T-helper 1 cell (primary cell): ENCODE measurements at places on chromosomes 7 and 10.

DNA sequence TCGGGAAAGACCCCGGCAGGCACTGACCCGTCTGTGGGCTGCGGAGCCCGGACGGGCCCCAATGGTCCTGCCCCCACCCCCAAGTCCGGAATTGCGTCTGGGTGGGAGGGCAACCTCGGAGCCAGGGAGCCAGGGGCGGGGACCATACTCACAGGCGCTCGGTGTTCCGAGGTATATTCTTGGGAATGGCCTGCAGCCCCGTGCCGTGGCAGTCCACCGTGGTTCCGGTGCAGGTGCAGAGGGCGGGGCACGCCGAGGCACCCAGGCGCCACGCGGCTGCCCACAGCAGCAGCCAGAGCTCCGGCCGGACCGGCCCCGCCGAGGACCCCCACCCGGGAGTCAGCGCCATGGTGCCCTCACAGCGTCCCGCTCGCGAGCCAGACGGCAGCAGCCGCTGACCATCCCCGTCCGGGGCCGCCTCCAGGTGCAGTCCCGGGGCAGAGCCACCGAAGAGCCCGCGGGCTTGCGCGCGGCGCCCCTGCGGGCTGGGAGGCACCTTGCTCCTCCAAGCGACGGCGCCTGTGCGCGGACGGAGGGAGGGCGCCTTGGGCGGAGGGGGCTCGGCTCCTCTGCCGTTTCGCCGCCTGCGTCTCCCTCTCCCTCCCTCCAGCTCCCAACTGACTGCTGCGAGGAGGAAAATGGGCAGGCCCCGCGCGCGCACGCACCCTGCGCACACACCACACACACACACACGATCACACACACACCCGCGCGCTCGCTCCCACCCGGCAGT is at the start of gene SLIT1:
SLIT1 (minus strand) TSS at position 634 of the 733 bp plus-strand sequence; CDS start at position 349, 285 bp downstream.
- no peak for DNase-seq

GRCh38 chr10:98832196-98832595 is 385.5 kb upstream of the HPS1 start:
- no peak for DNase-seq

DNA sequence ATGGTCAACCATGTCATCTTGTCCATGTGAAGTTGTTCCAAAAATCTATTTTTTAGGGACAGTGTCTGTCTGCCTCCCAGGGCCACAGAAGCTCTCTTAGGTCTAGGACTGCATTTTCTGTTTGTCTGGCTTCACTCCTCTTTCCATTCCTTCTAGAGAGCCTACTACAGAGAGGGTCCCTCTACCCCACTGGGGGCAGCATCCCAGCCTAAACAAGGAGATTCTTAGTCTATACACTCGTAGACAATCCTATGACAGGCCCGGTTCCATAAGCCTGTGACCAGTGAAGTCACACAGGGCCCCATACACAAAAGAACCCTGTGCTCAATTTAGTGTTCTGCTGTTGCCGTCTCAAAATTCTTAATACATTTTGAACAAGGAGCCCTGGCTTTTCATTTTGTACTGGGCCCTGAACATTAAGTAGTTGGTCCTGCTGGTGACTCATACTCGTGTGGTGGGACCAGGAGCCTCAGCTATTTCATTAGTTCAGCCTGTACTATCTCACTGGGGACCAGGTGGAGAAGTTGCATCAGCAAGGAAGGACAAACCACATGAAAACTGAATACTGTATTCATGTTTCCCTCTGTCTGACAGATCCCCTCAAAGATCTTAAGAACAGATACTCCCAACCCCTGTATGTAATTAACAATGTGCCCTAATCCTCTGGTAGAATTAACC is 23.5 kb upstream of the FAM180A start:
- DNase-seq = no peak

GRCh38 chr10:132753596-132753995 is 32.4 kb downstream of the NKX6-2 start:
- no peak for DNase-seq

DNA sequence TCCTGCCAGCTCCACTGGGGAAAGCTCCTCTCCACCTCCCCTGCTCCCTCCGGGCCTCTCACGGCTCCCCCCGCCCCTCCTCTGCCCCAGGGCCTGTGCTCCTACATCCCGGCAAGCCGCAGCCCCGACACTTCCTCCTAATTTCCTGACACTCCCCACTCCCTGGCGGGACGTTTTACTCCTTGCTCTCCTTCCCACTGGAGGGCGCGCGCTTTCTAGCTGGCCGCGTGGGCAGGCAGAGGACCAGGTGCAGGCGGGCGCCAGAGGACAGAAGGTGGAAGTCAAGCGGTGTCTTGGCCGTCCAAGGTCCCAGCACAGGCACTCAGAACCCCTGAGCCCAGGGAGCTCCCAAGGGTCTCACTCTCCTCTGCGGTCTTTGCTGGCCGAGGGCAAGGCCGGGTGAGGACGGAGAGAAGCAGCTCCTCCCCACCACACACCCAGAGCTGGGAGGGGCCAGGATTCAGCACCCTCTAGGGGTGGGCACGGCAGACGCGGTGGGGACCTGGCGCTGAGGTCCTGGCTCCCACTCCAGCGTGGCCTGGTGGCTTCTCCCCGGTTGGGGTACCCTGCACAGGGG is 19.1 kb downstream of the ADAM8 start:
- DNase-seq = no peak

- DNase-seq = no peak
Observed at GRCh38 chr10:76440426-76440825, 1009.0 kb downstream of the LRMDA start.

DNA sequence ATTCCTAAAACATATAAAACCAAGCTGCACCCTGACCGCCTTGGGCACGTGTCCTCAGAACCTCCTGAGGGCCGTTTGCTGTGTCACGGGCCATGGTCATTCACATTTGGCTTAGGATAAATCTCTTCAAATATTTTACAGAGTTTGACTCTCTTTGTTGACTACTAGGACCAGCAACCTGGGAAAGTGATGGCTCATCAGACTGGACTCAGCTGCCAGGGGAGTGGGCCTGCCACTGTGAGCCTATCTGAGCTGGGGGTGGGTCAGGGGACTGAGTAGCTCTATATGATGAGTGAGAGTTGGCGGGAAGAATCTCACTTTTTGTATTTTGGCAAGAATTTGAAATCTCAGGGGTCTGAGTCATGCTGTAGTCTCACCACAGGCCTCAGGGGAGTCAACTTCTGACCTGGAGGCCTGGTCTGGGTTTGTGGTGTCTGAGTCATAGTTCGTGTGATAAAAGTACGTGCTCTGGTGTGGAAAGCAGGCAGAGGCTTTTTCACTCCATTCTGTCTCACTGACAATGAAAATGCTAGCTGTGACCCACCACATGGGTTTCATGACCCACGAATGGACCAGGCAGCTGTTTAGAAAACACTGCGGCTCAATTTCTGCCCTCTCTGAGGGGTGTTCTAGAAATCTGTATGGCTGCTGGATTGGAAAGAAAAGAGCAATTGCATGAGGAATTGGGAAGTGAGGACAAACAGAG is 4.2 kb upstream of the UPP1 start:
- peak; percentile 46 for DNase-seq

- DNase-seq = no peak
Observed at GRCh38 chr7:98990356-98990755, 112.0 kb downstream of the TRRAP start.

DNA sequence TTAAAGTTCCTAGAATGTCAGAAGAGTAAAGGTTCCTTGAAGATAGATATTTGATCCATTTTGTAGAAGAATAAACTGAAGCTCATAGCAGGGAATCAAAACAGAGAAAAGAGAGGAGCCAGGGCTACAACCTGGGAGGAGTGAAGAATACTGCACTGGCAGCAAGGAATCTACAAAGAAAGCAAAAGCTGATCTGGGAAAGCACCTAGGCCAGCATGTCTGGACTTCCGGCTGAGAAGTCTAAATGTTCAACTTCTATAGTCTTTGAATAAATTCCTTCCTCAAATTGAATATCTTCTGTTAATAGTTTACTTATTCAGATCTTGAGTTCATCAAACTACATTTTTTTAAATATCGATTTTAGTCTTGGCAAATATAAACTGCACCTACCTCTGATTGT is 78.2 kb downstream of the VPS41 start:
- DNase-seq = no peak

GRCh38 chr10:100731407-100732240 is 13.8 kb upstream of the PAX2 start:
- no peak for DNase-seq

DNA sequence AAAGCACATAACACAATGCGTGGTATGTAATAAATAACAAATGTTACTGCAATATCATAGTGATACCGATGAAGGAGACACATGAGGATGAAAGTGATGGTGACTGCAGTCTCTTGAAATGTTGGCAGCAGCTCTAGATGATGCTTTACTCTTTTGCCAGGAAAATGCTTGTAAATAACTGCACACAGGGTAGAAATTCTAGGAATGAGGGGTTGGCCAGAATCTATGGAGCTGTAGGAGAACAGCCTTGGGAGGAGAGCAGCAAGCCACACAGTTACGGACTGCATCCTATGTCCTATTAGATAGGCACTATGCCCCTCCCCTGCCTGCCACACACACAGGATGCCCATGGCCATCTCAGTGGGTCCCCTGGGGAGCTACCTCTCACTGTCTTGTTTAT is 97.6 kb upstream of the GSDME start:
- no peak for DNase-seq

GRCh38 chr10:27504808-27505460 is 830 bp downstream of the RAB18 start:
- DNase-seq = no peak

DNA sequence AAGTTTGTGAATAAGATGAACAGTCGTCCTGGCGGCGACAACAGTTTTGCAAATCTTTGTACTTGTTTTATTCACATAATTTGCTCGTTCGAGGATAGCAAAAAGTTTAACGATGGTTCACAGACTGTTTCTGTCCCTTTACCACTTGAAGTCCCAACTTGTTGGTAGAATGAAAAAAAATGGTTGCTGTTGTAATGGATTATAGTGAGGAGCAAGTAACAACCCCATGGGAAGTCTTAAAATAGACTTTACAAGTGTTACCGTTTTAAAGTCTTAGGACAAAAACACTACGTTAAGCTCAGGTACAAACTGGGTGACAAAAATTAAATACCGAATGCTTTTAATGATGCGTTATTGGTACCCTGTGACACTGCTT is 589 bp downstream of the LSM8 start:
- DNase-seq = no peak

DNA sequence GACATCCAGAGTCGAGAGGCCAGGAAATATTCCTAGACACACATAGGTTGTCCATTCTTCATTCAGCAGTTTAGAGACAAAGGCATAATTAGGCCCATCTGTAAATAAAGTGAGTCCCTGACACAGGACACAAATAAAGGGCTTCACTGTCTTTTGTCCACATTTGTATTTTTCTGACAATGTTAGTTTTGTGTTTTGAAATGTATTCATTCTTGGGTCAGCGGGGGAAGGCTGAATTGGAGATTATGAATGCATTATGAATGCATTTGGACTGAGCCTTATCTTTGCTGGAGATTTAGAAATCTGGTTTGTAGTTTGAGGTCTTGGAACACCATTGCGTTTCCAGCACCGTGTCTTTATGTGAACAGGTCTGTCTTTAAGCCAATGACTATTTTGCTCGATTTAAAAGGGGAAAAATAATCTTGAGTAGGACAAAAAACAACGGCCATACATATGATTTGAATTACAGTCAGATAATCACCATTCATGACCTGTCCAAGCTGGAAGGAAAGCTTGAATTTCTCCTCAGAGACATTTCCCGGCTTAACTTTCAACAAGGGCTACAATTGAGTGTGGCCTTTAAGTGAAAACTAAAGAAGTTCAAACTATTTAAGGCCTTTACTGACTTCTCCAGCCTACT is 334.8 kb downstream of the WDR11 start:
- DNase-seq = no peak

DNA sequence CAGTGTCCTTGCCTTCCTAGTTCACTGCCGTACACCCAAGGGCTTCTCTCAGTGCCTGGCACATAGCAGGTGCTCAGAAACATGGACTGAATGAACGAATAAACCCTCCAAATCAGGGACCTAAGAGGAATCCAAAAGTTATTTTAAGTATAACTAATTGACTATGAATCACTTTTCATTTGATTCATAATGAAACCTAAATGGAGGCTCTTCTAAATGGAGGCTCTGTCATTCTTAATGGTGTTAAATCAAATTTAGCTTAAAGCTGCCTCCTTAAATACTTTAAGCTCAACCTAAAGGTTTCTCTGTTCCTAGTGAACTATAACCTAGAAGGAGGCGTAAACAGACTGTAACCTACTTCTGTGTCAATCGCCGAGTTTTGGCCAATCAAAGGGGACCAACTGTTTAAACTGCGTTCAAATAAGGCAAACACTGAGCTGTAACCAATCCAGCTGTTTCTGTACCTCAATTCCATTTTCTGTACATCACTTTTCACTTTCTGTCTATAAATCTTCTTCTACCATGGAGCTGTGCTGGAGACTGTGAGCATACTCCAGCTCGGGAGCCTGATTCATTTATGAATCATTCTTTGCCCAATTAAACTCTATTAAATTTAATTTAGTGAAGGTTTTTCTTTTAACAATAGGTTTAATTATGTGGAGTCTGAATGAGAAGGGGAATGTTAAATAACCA is 11.0 kb downstream of the PYROXD2 start:
- DNase-seq = no peak
